C1 segment of cervical spinal cord (tissue), 14 donors: ENCODE measurements at places on chromosomes 2 and 18.

GRCh38 chr2:151238527-151239487, 22.9 kb downstream of the RBM43 start:
- DNase-seq = no peak

DNA sequence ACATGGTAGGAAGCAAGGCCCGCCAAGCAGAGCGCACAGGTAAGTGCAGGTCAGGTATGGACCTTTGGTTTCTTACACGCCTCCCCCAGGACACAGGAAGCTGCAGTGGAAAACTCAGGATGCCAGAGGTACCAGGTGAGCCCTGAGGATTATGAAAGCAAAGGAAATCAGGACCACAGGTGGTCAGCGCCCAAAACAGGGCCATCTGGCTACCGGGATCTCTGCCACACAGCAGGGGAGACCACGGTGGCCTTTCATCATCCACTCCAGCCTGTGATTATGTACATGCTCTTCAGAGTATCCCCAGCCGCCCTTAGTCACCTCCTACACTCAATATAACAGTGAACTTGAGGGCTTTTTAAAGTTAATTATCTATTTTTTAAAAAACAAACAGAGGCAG, 125.5 kb upstream of the EPC2 start:
- no peak for DNase-seq

- no peak for DNase-seq
Measured at GRCh38 chr2:164967781-164968228, 12.5 kb upstream of the SLC38A11 start.

DNA sequence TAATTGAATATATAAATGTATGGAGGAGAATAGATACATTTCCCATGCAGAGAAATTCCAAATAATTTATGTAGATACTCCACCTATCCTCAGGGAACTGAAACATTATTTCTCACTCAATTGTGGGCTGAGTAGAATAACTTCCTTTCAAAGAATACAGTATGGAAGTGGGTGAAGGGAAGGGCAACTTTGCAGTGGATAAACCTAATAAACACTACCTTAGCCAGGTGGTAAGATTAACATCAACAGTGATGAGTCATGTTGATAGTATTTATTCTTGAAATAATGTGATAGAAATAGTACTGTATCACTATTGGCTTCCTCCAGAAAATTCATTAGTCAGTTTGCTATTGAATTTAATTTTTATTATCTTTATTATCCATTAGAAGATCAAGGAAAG, 716.4 kb upstream of the CHAC2 start:
- no peak for DNase-seq

- no peak for DNase-seq
Measured at GRCh38 chr18:73214970-73215369, 347.2 kb upstream of the NETO1 start.

DNA sequence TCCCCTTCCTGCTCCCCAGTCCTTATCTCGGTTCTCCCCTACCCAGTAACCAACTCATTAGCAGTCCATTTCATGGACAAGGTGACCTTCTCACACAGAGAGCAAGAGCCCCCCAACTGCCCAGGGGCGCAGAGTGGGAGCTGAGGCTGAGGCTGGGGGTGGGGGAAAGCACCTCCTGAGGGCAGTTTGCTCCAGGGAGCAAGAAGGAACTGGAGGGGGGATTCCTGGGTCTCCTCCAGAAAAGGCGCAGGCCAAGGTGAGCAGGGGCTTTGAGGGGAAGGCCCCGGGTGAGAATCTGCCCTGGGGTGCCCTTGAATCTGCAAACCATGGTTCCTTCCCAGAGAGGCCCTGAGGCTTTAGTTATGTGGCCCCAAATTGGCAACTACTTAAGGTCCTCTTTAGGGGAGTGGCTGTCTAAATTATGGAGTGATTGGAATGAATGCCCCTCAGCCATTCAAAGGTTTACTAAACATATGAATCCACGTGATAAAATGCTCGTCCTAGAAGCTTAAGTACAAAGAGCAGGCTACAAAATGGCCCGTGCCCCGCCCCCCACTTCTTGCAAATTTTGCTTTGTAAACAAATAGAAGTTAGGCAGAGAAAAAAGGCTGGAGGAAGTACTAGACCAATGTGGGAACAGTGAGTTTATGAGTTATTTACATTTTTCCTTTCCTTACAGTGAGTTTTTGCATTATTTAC, 123.5 kb upstream of the HS6ST1 start:
- no peak for DNase-seq

GRCh38 chr18:45688833-45689232, 35.1 kb upstream of the SLC14A1 start:
- DNase-seq = no peak

- no peak for DNase-seq
Measured at GRCh38 chr2:203918839-203919238, 17.7 kb upstream of the ICOS start.

DNA sequence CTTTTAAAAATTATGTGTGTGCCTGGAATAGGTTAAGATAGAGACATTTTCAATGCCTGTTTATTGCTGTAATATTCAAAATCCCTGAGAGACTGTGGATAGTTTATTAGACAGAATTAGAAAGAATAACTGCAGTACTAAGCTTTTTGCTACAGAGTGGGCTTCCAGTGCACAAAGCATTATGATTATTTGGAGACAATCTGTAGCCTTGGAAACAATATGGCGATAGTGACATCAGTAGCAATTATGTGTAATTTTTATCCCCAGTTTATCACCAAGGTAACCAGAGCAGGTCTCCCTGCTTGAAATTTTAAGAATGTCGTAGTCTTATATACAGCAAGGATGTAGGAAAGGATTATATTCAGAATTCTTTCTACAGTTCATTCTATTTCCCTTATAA, 100.0 kb downstream of the MYO3B start:
- DNase-seq = no peak

- no peak for DNase-seq
Measured at GRCh38 chr2:10832203-10832936, 19.8 kb upstream of the PDIA6 start.

DNA sequence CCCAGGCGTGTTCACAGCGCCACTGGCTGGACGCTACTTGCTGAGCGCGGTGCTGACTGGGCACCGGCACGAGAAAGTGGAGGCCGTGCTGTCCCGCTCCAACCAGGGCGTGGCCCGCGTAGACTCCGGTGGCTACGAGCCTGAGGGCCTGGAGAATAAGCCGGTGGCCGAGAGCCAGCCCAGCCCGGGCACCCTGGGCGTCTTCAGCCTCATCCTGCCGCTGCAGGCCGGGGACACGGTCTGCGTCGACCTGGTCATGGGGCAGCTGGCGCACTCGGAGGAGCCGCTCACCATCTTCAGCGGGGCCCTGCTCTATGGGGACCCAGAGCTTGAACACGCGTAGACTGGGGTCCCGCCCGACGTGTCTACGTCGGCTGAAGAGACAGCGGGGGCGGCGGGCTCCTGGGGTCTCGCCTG, 891 bp upstream of the KHK start:
- peak; percentile 58 for DNase-seq

DNA sequence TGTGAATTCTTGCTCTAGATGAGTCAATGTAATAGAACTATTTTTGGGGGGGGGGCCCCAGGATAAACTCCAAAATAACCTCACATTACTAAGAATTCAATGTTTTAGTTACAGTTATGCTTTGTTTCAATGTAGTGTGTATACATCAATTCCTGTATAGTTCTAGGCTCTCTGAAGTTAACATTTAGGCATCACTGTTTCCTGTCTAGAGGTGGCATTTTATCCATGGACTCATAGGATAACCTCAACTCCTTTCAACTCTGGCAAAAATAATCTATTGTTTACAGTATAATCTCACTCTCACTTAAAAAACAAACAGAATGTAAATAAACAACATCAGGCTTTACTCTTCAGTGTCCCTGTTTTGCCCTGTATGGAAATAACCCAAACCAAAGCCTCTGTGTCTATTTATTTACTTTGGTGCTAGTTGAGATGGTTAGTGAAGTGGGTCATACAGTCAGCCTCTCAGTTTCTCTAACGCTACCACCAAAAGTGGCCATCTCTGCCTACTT, 79.3 kb upstream of the MMADHC start:
- DNase-seq = no peak

- no peak for DNase-seq
Measured at GRCh38 chr2:126756125-126756524, 100.2 kb downstream of the GYPC start.

DNA sequence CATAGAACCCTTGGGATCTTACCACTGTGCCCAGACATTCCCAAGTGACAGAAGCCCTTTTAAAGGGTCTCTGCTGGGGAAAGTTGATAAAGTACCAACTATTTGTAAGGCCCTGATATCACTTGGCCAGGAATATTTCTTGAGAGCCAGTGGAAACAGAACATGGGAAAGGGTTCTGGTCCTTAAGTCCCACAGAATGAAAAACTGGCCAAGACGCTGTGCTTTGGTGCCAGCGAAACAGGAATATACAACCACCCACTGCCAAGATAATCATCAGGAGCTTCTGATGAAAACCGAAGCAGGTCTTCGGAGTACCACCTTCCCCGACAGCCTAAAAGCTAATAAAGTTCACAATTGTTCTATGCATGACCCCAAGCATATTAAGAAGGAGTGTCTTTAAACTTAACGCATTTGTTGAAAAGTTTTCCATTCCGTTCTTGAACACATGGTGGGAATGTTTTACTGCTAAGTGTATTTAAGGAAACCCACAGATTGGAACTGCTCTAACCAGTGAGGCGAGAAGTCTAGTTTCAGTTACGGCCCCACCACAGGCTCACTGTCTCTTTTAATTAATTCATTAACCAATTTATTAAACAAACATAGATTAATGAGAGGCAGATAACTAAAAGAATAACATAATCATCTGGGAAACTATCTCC, 152.6 kb downstream of the ANKRD44 start:
- no peak for DNase-seq
